ENCODE measurements at places on chromosomes 5 and 9.

- DNase-seq = peak; percentile 9
Measured at GRCh38 chr5:76199336-76200318, 116.4 kb downstream of the SV2C start.

GRCh38 chr9:93810028-93810971 is 144.9 kb downstream of the BARX1 start:
- no peak for DNase-seq

DNA sequence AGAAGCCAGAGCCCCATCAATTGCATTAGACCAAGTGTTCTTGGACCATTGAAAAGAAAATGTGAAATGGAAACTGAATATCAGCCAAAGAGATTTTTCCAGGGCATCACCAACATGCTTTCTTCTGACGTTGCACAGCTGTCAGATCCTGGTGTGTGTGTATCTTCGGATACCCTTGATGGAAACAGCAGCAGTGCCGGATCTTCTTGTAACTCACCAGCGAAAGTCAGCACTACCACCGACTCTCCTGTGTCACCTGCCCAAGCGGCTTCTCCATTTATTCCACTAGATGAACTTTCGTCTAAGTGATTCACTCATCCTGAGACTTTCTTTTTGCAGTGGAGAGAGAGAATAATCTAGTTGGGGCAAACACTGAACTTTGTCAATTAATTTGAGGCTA is 75.7 kb downstream of the PIP5K1B start:
- DNase-seq = peak; percentile 12

- DNase-seq = no peak
Measured at GRCh38 chr5:55406292-55406691, 98.5 kb downstream of the MTREX start.

DNA sequence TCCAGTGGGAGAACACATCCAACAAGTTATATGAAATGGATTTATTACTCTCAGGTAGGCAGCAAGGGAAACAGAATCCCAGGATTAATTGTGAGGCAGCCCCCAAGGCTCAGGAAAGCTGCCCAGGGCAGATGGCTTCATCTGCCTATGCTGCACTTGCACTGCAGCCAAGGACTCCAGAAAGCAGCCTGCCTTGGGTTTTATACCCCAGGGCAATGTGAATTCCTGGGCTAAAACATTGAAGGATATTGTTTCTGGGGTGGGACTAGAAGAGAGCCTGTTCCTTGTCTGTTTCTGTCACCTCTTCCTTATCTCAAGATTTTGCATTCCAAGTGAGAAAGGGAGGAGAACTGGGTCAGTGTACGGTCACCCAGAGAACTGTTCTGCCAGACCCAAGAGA is 8.8 kb upstream of the CCL27 start:
- no peak for DNase-seq

GRCh38 chr5:153461341-153461740 is 29.1 kb upstream of the GRIA1 start:
- no peak for DNase-seq

GRCh38 chr5:144166696-144167095 is 3.8 kb downstream of the YIPF5 start:
- no peak for DNase-seq

DNA sequence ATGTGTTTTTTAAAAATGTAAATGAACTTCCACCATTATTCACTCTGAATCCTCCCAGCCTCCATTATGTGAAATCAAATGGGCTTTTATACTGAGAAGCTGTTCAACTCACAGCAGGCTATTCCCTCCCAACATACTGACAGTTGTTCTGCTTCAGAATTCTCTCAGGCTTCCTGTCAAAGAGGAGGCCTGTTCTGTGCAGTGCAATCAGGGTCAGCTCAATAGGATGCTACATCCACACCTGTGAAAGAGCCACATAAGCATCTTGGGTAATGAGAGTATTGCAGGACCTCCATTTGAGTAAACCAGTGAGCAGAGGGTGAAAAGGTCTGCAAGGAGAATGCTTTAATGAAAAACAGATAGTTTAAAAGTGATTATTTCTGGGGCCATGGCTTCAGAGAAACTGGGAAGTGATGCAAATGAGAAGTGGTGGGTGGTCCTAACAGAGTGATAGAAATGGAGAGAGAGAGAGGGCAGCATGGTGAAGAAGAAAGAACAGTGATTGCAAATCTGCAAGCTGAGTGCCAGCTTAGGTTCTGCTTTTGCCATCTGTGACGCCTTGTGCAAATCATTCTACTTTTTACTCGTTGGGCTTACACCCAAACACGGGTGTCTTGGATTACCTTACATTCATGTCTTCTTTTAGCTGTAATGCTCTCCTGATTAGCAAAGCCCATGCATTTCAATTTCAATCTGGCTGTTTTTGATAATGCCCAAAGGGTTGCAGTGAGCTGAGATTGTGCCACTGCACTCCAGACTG is 202.5 kb upstream of the NMUR2 start:
- no peak for DNase-seq

- DNase-seq = no peak
Measured at GRCh38 chr9:16157216-16157615, 604.4 kb downstream of the CCDC171 start.

DNA sequence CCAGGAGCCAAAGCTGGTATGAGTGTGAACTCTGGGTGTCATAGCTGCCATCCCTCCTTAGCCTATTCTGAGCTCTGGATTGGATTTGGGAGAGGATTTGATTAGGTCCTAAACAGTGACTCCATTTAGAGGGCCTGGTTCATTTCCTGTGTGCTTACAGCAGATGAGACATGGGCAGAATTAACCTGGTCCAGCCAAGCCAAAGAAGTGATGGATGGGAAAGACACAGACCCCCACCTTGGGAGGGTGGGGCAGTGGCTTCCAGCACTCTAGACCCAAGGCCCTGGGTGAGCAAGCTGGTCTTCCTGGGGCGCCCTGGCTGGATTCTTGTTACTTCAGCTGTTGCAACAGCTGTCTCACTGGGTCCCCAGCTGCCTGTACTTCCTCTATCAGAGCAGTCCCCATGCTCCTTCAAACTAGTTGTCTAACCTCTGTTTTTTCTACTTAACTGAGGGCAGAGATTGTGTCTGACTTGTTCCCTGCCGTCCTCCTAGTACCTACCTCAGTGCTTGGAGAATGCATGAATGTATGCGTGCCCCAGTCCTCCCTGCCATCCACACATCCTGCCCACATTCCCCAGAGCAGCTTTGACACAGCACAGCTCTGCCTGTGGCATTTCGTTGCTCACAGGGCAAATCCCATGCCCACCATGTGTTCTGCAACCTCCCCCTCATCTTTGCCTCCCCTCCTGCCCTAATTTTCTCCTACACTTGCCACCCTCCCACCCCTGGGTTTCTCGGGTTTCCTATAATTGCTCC is 115.9 kb downstream of the RGS3 start:
- peak; percentile 69 for DNase-seq

- DNase-seq = no peak
Measured at GRCh38 chr5:32961059-32961415, 249.9 kb downstream of the NPR3 start.

DNA sequence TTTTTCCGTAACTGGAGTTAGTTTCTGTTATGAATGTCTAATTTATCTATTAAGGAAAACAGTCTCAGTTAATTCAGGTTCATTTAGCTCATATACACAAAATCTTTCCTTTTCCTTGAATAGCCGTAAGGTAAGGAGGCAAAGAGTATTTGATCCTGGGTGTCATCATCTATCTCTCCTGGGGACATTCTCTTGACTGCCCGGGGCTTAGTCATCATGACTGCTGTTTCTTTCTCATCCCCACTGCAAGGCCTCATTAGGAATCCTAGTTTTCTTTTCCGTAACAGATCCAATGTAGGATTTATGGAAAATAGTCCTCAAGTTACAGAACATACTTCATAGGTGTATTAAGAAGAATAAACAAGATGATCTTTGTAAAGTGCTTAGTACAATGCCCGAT is 134.9 kb upstream of the CHD1 start:
- DNase-seq = peak; percentile 42

GRCh38 chr5:80103371-80103770 is 68.2 kb downstream of the THBS4 start:
- no peak for DNase-seq

DNA sequence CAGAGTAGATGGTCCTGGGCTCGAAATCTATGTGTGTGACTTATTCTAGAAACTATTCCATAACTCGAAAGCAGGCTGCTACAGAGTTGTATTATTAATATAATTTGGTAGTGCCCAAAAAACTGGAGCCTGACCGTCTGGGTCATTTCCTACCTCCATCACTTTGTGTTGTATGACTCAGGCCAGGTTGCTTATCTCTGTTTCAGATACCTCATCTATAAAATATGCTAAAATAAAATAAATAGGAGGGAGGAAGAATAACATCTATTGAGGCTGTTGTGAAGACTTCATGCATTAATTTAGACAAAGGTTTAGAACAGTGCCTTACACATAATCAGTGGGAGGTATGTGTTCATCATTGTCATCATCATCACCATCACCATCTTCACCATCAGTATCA is 57.7 kb downstream of the PDE4D start:
- no peak for DNase-seq

DNA sequence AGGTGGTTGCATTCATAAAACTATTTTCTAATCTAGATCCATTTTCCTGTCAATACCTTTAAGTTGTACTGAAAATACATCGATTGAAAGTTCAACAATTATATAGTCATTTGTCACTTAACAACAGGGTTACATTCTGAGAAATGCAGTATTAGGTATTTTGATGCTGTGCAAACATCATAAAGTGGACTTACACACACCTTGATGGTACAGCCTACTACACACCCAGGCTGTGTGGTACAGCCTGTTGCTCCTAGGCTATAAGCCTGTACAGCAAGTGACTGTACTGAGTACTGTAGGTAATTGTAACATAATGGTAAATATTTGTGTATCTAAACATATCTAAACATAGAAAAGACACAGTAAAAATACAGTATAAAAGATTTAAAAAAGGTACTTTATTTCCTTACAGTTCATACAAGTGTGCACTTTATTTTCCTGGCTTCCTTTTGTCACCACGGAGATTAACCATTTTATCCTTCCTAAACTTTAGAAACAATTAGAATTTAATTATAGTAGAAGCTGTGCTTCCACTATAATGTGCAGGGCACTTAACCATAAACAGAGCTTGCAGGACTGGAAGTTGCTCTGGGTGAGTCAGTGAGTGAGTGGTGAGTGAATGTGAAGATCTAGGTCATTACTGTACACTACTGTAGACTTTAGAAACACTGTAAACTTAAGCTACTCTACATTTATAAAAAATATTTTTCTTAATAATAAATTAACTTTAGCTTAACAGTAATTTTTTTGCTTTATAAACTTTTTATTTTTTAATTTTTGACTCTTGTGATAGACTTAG is 42.9 kb upstream of the MEF2C start:
- peak; percentile 37 for DNase-seq

GRCh38 chr5:132688536-132689339 is 14.9 kb downstream of the IL4 start:
- DNase-seq = no peak

- no peak for DNase-seq
Measured at GRCh38 chr9:126030716-126031115, 283.5 kb downstream of the PBX3 start.

DNA sequence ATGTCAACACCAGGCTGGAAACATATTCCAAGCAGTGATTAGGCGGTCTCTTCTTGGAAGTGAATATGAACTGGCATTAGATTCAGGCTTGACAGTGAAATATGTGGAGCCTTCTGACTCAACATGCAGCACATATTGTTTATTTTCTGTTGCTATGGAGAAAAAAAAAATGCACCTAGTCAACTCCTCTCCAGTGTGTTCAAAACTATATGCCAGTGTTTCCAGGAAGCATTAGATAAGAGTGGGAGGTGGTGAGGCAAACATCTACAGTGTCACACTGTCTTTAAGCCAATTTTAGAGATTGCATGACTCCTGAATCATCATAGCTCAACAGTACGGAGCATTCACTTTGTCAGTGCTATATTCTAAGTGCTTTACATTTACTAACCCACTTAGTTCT is 117.9 kb downstream of the HCN1 start:
- no peak for DNase-seq

DNA sequence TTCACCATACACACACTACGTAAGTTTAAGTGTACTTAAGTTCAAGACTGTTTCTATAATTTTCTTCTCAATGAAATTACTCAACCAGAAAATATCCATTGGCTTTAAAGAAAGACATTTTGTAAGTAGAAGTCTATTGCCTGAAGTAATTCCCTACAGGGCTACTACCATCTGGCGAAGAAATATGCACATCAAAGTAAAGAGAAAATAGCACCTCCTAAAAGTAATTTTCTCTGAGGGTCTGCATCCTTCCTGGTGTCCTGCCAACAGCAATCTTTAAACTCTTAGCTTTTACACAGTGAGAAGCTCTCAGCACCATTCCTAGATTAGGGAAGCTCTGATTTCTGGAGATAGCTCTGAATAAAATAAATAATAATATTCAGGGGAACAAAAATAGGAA is 498.5 kb upstream of the TYRP1 start:
- no peak for DNase-seq

GRCh38 chr9:87678650-87679355 is 47.1 kb upstream of the CTSL start:
- peak; percentile 64 for DNase-seq

- no peak for DNase-seq
Measured at GRCh38 chr9:70607329-70607728, 192.9 kb upstream of the KLF9 start.

DNA sequence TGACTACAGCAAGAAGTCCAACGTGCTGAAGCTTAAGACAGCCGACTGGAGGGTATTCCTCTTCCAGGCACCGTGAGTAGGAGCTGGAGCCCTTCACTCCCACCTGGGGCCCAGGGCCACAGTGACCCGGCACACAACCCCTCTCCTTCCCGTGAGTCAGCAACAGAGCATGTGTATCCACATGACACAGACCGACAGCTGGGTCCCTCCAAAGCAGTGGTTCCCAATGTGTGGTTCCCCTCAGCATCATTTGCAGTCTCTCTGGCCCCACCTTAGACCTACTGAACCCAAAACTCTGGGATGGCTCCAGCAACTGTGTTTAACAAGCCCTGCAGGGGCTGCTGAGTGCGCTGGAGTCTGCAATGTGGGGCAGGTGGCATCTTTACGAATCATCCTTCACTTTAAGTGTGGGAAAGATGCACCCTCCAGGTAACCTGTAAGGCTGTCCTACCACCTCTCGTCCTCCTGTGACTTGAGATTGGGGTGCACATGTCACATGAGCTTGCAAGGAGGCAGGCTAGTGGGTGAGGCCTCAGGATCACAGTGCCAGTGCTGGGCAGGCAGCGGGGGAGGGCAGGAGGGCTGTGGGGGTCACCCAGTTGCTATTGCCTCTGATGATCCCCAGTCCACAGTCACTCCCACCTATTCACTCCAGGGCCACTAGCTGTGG is 42.2 kb downstream of the PSD2 start:
- DNase-seq = no peak

- no peak for DNase-seq
Measured at GRCh38 chr5:22908586-22908985, 55.4 kb upstream of the CDH12 start.

- no peak for DNase-seq
Measured at GRCh38 chr9:127393645-127394044, 3.3 kb upstream of the SLC2A8 start.

GRCh38 chr9:82923912-82924605 is 138.9 kb downstream of the RASEF start:
- DNase-seq = no peak

- DNase-seq = peak; percentile 94
Measured at GRCh38 chr5:78527054-78527859, 121.3 kb downstream of the LHFPL2 start.

Data from kidney tubule cell (primary cell).